ENCODE measurements at places on chromosomes 5 and 9. TPM values are rescaled to one million over a fixed set of nuclear protein-coding genes. Genes with fewer than 3 reads are reported as not detected.

GRCh38 chr5:76771705-76772405, 47.0 kb upstream of the F2RL1 start:
- DNase-seq, result no peak

DNA sequence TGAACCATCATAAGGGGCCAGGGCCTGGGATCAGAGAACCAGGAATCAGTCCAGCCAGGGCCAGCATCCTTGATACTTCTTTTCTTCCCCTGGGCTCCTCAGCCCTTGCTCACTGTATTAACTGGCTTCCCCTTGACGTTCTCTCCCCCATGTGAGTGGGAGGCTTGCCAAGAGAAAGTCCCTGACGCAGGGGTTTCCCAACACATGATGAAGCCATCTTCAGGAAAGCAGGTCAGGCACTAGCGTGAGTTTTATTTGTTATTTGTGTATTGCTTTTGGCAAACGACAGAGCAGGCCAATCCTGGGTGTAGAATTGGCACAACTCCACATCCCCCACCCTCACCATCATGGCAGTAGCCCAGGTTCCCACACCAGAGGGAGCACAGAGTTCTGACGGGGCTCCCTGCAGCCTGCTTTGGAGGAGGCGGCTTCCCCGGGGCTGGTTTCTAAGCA, 165.5 kb upstream of the NFIL3 start:
- DNase-seq, result peak; percentile 45

- DNase-seq, result no peak
Observed at GRCh38 chr5:1106385-1107166, 5.3 kb downstream of the SLC12A7 start.

- DNase-seq, result no peak
Observed at GRCh38 chr5:57406641-57407040, 76.0 kb downstream of the ACTBL2 start.

DNA sequence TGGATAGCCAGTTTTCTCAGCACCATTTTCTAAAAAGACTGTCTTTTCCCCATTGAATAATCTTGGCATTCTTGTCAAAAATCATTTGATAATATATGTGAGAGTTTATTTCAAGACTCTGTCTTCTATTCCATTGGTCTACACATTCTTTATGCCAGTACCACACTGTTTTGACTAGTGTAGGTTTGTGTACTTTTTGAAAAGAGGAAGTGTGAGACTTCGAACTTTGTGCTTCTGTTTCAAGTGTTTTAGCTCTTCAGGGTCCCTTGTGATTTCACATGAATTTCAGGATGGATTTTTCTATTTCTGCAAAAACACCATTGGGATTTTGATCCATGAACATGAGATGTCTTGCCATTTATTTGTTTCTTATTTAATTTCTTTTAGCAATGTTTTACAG, 78.5 kb upstream of the ALDH1A1 start:
- no peak for DNase-seq

DNA sequence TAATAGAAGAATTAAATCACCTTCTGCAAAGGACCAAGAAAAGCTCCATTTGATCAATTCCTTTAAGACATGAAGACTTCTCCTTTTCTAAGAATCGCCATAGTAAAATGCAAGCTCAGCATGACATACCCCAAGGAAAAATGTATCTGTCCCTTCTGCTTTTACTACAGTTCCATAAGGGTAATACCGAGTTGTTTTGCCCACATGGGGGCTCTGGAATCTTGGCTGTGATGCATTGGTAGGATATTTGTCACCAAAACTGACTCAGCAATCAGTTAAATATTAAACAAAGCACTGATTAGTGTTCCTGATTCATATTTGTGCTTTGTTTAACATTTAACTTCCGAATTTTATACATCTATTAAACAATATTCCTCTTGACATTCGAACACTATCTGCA, 24.3 kb upstream of the KCNIP1 start:
- peak; percentile 43 for DNase-seq

DNA sequence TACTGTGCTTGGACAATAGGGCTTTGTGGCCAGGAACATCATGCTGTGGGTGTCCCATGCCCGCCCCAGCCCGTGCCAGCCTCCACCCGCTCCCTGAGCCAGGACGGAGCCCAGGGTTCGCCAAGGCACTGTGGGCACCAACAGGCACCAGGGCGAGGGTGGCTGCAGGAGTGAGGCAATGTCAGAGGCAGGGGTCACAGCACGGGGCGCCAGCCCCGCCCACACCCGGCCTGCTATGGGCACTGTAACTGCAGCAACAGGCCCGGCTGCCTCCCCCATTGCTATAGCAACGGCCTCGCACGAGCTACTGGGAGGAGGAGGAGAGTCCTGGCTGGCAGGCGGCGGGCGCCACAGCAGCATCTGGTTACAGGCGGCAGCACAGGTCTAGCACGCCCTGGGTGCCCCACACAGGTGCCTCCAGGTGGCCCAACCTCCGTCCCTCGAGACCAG, 2.5 kb downstream of the ABCA2 start:
- DNase-seq, result no peak

GRCh38 chr9:127104581-127105311, 17.7 kb downstream of the ANGPTL2 start:
- no peak for DNase-seq

GRCh38 chr5:125199968-125200865, 453.8 kb upstream of the ZNF608 start:
- no peak for DNase-seq

- no peak for DNase-seq
Observed at GRCh38 chr5:167573370-167574127, 717.9 kb upstream of the WWC1 start.

- no peak for DNase-seq
Observed at GRCh38 chr9:72581694-72582093, 60.3 kb downstream of the TMC1 start.

DNA sequence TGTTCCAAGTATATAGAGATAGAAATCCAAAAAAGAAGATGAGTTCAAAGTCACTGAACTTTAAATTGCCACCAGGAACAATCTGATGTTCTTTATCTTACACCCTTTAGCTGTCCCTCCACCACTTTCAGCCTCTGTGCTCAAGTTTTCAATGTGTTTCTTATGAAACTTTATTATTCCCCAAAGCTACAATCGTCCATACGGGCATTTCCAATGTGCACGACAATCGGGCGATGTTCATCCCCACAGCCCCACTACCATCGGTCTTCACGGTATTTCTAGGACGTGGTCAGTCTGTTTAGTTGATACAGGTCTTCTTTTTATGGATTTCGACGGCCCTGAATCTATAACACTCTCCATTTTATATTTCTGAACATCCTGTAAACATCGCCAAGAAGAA, 238.7 kb upstream of the DAP start:
- DNase-seq, result no peak

- no peak for DNase-seq
Observed at GRCh38 chr9:117927354-117927753, 223.2 kb downstream of the TLR4 start.

GRCh38 chr5:3126639-3127038, 375.2 kb upstream of the IRX2 start:
- no peak for DNase-seq

DNA sequence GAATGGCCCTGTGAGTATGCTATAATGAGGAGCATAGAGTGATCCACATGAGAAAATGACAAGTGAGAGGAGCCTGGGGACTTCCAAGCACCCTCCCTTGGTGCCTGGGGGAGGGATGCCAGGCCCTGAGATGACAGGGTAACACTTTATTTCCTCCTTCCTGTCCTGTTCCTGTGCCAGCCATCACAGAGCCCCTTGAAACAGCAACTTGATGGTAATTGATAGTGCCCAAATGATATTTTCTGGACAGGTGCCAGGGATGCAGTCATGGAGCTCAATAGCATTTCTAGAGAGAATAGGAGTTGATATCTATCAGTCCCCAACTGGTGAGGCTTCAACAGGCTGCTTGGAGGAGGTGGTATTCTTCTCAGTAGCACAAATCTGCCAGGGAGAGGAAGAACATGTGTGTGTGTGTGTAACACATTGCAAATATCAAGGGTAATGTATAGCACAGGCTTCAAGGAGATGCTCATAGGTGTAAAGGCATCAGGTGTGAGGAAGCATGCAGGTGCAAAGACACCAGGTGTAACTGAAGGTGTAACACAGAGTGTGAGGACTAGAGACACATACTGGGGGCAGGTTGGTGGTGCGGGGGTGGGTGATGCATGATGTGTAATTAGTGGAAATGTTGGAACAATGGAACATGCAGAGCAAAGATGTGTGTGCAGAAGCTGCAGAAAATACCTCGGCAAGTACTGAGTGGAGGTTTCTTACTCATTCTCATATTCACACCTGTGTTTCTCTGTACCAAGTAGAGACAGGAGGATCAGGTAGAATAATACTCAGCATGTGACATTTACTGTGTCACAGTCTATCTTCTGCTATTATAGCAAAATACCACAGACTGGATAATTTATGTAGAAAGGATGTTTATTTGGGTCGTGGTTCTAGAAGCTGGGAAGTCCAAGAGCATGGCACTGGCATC, 18.1 kb upstream of the WWC1 start:
- DNase-seq, result no peak

GRCh38 chr5:119532637-119533036, 80.3 kb downstream of the HSD17B4 start:
- DNase-seq, result no peak

- DNase-seq, result no peak
Observed at GRCh38 chr5:172705576-172706084, 64.6 kb downstream of the NEURL1B start.

DNA sequence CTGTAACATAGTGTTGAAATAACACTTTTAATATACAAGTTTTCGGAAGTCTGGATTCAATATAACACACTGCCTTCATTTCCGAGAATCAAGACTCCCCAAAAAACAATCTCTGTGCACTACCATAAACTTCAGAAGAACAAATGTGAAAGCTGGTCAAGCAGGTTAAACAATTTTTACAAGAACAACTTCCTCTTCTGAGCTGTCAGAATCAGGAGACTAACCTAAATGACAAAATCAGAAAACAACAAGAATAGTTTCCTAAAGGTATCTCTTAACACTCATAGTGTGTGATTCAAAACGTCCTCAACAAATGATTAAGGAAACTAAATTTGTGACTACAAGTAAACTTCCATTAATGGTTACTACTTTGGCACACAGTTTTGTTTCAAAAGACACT, 11.6 kb downstream of the C9orf72 start:
- no peak for DNase-seq

The TNFSF8 gene
- total RNA-seq, result not detected

The OXCT1 gene
- 23.4 TPM for total RNA-seq

The TTC23L gene
- total RNA-seq, result 0.26 TPM

The PAEP gene
- not detected for total RNA-seq

The FRRS1L gene
- under 0.01 TPM for total RNA-seq

The GPX8 gene
- 12.6 TPM for total RNA-seq

The LPCAT1 gene
- total RNA-seq, result 26.3 TPM

The ZFP2 gene
- total RNA-seq, result 0.39 TPM

The CCL27 gene
- total RNA-seq, result not detected

All from dermis microvascular lymphatic vessel endothelial cell (primary cell).